ENCODE measurements at places on chromosomes 4 and X.

- no peak for DNase-seq
These were observed 433.3 kb downstream of the ADAM29 start for GRCh38 chr4:175351473-175351872.

GRCh38 chr4:126395664-126396063 lies 1080.9 kb downstream of the FAT4 start:
- DNase-seq: no peak

DNA sequence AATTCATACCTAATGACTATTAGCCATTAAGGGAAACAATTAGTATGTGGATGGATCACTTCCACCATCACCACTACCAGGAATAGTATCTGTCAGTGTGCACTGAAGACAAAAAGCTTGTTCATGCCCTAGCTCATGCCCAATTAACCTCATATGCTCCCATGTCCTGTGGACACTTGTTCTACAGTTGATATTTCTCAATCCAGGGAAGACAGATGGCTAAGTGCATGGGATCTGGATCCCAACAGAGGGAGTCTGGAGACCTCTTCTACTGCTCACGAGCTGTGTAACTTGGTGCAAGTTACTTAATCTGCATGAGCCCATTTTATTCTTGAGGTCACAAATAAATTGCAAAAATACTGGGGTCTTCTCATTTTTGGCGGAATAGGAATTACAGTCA lies 23.7 kb downstream of the AMOT start:
- no peak for DNase-seq

GRCh38 chr4:117093571-117093970 lies 8.2 kb upstream of the TRAM1L1 start:
- no peak for DNase-seq

DNA sequence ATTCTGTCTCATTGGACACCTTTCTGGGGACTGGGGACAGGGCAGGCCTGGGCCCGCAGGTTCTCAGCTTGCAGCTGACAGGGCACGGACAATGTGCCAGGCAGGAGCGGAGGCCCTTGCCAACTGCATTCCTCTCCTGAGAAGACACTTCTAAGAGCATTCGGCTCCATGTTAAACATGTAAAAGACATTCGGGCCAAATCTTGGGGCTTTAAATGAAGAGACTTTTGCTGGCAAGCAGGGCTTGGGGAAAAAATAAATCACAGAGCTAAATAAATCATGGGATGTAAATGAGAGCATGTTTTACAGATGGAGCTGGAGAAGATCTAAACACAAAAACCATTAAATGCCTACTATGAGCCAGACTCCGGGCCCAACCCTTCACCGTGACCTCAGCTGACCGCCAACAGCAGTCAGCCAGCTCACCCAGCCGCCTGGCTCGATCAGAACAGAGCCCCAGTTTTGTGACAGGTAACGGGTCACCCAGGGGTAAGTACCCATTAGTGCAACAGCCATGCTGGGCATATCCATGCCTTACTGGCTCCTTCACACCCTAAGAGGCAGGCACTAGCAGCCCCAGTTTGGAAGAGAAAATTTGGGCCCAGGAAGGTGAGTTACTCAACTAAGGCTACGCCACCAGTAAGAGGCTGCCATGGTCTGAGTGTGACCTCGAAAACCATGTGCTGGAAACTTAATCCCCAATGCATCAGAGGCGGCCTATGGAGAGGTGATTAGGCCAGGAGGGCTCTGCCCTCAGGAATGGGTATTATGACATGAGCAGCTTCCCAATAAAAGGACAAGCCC lies 14.7 kb downstream of the WDR1 start:
- no peak for DNase-seq

- no peak for DNase-seq
These were observed 38.9 kb downstream of the ELOVL6 start for GRCh38 chr4:110159541-110159940.

- no peak for DNase-seq
These were observed 57.5 kb upstream of the GC start for GRCh38 chr4:71841336-71841735.

DNA sequence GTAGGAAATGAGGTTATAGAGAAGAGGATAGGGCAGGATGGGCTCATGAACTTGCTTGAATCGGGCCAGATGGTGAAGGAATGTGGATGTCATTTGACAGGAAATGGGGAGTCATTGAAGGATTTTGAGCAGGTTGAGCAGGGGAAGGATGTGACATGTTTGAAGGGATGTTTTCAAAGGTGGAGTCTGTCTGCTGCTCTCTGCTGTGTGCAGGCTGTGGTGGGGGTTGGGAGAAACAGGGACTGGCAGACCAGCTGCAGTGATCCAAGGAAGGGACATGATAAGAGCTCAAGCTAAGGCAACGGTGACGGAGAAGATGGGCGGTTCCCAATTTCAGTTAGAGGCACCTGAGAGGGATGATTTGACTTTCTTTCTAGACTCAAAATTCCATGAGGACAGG lies 14.0 kb upstream of the XPNPEP2 start:
- no peak for DNase-seq

- DNase-seq: no peak
These were observed at the start of gene FAT1 for GRCh38 chr4:186723292-186724057. FAT1 (minus strand) TSS chr4:186723856; CDS start chr4:186709827, 14,029 bp downstream.

- no peak for DNase-seq
These were observed 106.2 kb upstream of the KLF8 start for GRCh38 chrX:56125946-56126345.

GRCh38 chr4:99504804-99505502 lies 5.9 kb upstream of the C4orf17 start:
- DNase-seq: no peak

DNA sequence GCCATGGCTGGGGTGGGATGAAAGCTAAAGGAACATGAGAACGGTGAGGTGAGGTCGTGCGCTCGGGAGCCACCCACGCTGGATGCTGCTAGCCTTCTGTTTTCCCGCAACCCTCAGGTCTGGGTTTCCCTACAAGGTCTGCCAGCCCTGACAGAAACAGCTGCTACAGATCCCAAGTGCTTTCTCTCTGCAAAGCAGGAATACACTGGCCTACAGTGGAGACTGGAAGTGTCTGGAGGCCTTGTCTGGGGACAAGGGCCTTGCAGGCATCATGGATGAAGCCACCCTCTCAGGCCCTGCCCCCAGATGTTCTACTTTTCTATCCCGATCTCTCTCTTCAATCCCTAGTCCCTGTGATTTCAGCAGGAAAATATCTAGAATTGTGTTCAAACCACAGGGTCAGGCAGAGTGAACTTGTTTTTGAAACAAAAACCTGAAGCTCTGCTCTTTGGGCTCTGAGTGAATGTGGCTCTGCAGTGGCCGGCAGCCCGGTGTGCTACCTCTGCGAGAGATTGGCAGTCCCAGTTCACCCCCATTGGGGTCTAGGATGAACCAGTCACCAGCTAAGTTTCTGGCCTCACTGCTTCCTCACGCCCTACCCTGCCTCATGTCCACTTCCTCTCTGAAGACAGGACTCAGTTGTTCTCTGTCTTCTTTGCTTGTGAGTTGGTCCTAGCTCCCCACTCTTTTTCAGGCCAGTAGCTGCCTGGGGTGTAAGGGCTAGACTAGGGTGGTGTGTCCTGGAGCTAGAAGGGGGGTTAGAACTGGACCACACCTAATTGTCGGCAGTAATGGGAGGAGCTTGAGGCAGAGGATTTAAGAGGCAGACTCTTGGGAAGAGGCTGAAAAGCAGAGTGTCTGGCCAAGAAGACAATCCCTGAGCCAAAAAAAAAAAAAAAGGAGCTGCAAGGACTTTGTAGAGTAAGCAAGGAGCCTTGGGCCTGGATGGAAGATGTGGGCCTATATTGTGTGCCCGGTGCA lies 89.6 kb downstream of the RTL5 start:
- no peak for DNase-seq

GRCh38 chr4:49002931-49003330 lies 16.9 kb downstream of the CWH43 start:
- DNase-seq: no peak

DNA sequence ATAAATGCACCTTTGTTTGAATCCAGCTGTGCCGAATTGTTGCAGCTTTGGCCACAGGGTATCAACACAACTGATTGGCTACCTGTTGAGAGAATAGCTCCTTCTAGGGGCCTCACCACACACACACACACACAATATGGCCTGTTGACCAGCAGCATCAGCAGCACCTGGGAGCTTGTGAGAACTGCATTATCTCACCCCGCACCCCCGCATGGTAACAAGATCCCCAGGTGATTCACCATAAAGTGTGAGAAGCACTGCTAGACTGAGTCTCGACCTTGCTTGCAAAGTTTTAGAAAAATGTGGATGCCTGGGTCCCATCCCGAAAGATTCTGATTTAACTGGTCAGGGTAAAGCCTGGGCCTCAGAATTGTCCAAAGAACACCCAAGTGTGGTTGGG lies 176.9 kb upstream of the PRPS2 start:
- no peak for DNase-seq

GRCh38 chr4:137981277-137981676 lies 260.9 kb downstream of the SLC7A11 start:
- no peak for DNase-seq

DNA sequence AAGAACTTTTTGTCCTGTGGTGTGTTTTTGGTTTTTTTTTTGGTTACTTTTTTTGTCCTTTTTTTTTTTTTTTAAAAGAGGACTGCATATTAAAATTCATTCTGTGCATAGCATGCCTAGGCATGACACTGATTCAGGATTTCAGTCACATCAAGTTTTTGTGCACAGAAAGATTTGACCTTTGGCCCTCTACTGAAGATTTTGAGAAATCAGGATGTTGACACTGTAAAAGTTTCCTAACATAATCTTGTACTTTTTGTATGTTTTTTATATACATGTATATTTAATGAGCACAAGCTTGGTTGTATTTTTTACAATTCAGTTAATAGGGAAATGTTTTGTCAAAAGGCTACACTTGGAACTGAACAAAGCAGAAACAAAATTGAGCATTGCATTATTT lies 100.0 kb upstream of the DDX3X start:
- no peak for DNase-seq

GRCh38 chr4:23483320-23483960 lies 406.4 kb downstream of the PPARGC1A start:
- DNase-seq: no peak

GRCh38 chr4:158991534-158992155 lies 111.2 kb upstream of the RAPGEF2 start:
- no peak for DNase-seq

GRCh38 chr4:20269320-20269719 lies 17.6 kb downstream of the SLIT2 start:
- DNase-seq: no peak

- DNase-seq: no peak
These were observed 57.1 kb downstream of the ADD1 start for GRCh38 chr4:2900741-2901140.

DNA sequence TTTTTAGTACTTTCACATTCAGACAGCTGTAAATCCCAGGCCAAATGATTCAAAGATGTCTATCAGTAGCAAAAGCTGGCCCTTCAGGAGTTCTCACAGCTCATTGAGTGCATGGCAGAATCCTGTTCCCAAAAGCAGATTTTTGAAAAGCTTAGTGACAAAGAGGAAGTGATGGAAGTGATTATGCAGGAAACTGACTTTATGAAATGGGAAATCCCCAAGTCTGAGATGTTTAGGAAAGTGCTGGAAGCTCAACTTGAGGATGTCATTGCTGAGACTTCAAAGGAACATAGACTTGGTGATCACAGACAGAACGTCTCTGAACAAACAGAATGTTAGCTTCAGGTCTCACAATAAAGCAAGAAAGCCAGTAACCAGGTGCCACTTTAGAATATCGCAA lies 51.0 kb upstream of the CFAP47 start:
- no peak for DNase-seq
